NCI-H774 (cell line): ENCODE measurements at places on chromosomes 7 and 10.

DNA sequence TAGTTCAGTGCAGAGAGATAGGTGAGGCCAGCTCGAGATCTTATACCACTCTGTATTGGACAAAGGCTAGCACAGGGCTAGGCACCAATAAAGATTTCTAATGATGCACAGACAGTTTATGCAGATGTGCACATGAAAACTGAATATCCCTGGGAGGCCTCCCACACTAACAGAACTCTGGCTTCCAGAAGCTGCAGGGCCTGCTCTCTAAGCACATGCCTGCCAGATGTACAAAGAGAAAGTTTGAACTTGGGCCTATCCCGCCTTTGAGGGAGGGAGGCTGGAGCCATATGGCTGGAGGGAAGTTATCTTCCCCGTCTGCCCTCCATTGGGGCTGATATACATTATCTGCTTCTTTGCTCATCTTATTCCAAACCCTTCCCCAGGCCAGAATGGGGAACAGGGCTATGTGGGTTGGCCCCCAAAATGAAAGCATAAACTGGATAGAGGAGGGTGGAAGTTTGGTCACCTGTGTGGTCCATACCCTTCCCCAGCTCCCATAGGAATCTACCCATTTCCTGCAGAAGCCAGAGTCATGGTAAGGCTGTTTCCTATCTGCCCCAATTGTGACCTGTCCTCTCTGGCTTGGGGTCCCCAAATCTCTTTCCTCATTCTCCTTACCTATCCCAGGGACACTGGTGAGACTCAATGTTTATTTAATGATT, 3.8 kb downstream of the KAZALD1 start:
- no peak for DNase-seq

- DNase-seq: no peak
Measured at GRCh38 chr7:43110791-43111535, 1.5 kb upstream of the HECW1 start.

GRCh38 chr10:102287538-102287937, 42.2 kb downstream of the GBF1 start:
- no peak for DNase-seq

- DNase-seq: no peak
Measured at GRCh38 chr10:127983344-127984100, 76.6 kb downstream of the PTPRE start.

DNA sequence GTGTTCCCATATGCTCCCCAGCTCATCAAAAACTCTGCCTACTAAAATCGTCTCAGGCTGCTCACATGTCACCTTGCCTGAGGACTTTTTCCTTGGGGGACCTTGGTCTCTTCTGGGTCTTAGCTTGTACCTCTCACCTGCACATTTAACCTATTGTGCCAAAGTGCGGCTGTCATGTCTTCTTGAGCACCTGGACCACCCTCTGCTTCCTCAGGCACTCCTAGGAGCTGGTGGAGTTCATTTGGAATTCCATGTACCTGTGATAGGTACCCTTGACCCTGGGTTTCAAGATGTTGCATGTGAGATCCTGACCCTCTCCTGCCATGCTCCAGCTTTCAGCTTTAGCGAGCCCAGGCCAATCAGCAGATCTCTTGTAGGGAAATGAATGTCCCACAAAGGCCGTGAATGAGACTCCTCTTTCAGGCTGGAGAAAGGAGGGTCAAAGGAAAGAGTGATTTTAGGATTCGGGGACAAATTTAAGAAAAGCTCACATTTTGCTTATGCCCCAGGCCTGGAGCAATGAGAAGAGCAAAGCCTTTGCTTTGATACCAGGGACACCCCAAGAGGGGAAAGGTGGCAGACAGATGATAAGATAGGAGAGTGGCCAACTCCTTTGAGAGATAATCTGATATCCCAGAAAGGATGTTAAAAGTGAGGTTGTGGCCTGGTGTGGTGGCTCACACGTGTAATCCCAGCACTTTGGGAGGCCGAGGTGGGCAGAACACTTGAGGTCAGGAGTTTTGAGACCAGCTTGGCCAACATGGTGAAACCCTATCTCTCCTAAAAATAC, 10.6 kb upstream of the DNAJB12 start:
- DNase-seq: no peak

DNA sequence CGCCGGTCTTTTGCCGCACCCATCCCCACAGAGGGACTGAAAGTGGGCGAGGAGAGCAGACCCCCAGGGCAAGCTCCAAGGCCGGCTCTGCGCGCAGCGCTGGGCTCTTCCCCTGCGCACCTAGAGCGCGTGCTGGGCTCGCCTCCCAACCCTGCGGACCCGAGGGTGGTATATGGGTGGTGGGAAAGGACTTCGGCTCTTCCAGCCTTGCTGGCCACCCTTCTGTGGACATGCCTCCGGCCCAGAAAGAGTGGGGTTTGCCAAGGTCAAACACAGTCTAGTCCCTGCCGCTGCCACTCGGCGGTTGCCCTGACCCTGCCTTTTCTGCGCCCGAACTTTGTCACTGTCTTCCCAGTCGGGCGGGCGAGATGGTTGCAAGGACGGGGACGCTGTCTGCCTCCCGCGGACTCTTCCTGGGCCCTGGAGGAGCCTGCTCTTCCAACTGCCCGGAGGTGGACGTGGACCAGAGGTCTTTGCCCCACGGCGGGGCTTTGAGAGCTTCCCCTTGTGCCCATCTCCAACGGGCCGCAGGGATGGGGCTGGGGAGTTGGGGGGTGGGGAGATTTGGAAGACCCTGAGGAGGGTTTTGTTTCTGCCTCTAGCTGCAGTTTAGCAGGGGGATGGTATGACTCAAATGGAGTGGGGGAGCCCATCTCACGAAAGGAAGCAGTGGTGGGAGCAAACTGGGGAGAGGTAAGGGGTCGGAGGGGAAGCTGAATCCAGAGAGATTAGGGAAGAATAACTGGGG, 1.5 kb downstream of the ADCY1 start:
- DNase-seq: no peak

- no peak for DNase-seq
Measured at GRCh38 chr10:5511231-5511884, 12.0 kb upstream of the CALML5 start.

- no peak for DNase-seq
Measured at GRCh38 chr10:86349474-86349873, 17.1 kb downstream of the GRID1 start.

DNA sequence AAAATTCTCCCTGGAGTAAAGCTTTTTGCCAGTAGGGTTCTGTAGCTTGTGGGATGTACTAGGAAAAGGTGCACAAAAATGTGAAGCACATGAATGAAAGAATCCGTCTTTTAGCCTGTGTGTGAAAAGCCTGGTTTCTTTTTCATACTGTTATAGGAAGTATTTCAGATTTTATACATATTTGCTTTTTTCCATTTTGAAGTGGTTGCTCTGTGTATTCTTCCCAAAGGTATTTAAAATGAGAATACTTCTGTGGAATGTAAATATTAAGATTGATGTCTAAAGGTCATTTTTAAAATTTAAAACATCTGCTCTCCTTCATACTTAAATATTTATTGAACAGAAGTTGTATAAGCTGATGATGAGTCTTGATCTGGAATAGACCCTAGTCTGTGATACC, 96.8 kb downstream of the CDK14 start:
- no peak for DNase-seq

DNA sequence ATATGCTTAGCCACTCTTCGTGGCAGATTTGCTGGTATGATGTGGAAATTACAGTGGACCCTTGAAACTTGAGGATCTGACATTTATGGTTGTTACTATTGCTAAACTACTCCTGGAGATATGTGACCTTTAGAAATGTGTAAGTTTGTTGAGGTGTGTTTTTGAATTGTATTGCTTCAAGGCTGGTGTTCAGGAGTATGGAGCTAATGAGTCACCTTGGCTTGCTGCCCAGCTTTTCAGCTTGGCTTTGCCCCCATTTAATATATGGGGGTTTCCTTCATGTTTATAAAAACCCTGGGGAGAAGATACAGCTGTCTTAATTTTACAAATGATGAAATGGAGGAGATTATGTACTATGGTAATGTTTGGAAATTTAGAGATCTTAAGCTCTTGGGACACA, 11.6 kb downstream of the HBP1 start:
- no peak for DNase-seq

- no peak for DNase-seq
Measured at GRCh38 chr10:62433181-62433692, 59.1 kb downstream of the ZNF365 start.

GRCh38 chr10:61959814-61960213, 58.3 kb downstream of the ARID5B start:
- no peak for DNase-seq

DNA sequence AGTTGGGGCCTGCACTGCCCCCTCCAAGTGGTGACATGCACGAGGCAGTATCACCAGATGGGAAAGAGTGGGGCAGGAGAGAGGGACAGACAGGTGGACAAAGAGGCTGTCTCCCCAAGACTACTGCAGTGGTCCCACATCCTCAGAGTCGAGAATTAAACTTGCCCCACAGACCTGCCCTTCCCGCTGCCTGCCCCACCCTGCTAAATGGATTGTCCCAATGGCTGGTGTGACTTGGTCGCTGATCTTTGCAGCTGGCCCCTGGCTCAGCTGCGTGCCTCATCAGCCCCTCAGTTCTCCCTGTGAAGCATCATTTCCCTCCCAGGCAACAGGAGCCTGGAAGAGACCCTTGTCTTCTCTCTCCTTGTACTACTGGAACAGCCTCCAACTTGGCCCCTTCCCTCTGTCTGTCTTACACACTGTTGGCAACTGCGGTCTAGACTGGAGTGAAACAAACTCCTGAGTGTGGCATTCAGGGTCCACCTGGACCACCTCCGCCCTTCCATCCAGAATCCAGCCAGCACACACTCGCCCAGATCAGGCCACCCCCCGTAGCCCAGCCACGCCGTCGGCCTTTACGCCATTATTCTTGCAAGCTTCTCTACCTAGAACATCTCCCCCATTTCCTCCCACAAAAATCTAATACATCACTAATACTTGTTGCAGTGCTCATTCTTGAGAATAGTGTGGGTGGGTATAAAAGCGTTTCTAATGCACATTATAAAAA, 275.1 kb downstream of the CELF2 start:
- DNase-seq: no peak

- DNase-seq: no peak
Measured at GRCh38 chr10:22702348-22702747, 12.0 kb downstream of the PIP4K2A start.

DNA sequence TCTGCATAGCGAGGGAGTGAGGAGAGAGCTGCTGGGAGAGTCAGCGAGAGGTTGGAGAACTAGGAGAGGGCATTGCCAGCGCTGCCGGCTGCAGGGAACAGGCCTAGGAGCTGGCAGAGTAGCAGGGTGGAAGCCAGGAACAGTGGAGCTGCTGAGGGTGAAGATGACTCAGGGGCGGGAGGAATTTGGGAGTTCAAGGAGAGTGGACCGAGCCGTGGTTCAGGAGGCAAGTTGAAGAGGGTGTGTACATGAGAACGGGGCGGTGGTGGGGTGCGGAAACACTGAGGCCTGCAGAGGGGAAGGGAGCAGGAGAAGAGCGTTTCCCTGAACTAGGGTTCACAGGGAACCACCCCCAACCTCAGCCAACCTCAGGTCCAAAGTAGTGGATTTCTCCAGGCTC, 31.5 kb downstream of the HIF1AN start:
- DNase-seq: no peak

DNA sequence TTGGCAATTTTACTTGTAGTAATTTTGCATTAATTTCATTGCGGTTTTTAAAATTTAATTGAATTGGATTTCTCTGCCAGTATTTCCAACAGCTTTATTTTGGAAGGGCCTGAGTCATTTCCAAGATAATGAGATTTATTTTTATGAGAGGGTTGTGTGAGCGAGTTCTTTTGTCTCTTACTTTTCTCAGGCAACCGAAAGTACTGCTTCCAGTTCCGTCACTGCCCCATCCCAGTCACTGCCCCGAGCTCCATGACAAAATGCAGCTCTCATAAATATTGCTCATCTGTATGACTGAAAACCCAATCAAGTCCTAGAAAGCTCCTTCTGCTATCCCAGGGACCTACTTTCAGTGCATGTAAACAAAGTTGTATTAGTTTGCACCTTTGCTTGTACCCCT, 468.4 kb upstream of the SEMA3D start:
- no peak for DNase-seq
